IMR-90 (cell line): ENCODE measurements at places on chromosomes 7 and 10. TPM values are rescaled to one million over a fixed set of nuclear protein-coding genes. Genes with fewer than 3 reads are reported as not detected.

- DNase-seq, result no peak
These were observed 22.6 kb downstream of the FIGNL1 start for GRCh38 chr7:50427518-50427917.

DNA sequence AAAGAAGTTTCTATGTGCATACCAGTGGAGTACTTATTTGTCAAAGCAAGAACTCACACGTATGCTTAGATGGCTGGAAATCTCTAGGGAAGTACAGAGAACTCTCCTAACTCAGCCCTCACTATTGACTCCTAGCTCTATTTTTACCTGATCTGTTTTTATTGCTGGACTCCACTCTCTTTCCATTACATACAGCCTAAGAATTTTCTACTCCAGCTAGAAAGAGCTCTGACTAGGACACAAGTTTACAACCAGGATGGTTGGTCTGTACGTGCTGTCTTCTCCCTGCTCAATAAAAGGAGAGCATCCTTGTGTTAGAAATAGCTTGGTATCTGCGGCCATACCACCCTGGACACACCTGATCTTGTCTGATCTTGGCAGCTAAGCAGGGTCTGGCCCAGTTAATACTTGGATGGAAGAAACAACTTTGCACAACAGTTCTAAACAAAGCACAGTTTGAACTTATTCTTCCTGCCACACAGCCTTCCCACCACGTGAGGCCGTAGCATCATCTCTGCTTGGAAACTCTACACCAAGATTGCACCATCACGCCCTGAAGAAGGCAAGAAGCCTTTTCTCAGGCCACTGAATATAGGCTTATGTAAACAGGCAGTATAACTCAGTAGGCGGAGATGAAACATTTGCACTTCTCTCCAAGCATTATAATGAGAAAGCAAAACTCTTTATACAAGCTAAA, 50.7 kb downstream of the KCNMA1 start:
- DNase-seq, result peak; percentile 98

DNA sequence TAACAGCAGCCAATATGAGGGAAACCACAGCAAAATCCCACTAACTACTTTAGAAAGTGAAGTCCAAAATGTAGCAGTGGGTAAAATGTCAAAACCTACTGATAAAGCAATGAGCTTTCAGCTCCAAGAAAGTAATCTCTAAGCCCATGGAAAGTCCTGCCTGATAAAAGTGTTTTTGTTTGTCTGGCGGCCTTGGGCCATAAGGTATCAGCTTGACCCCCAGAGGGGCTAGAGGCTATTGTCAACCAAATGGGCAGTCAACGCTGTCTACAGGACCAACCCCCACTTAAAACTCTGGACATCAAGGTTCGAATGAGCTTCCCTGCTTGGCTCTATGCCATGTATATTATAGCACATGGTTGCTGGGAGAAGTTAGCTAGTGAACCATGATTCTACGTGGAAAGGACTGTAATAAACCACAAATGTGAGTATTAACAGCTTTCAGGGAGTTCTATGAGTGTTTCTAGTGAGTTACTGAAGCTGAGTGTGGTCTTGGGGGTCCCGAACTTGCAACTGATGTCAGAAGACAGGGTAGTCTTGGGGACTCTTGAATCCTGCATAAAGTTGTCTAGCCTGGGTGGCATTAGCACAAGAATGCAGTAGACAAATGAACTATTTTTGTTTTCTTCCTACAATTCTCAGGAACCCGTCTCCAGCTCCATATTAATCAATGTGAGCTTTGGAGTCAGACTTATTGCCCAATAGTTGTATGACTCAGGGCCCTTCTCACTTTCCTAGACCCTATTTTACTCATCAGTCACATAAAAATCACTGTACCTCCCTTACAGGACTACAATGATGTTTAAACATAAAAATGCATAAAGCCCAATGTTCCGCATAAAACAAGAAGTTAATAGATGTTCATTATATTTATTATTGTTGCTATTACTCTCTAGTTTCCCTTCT, 164.9 kb downstream of the DGKI start:
- DNase-seq, result peak; percentile 92

GRCh38 chr10:113434950-113435349, 117.9 kb upstream of the HABP2 start:
- no peak for DNase-seq

DNA sequence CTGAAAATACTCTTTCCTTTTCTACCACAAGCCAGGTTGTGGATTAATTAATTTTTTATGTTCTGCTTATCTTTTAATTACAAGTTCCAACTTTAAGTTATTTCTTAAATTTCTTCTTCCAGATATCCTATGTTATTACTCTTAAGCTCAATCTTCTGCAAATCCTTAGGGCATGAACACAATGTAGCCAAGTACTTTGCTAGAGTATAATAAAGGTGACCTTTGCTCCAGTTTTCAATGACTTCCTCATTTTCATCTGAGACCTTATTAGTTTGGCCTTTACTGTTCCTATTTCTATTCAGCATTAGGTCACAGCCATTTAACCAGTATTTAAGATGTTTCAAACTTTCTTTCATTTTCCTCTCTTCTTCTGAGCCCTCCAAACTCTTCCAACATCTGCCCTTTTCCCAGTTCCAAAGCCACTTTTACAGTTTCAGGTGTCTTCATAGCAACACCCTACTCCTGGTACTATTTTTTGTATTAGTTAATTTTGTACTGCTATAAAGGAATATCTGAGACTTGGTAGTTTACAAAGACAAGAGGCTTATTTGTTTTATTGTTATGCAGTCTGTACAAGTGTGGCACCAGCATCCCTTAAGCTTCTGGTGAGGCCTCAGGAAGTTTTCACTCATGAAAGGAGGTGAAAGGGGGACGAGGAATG, 886.2 kb upstream of the GHITM start:
- no peak for DNase-seq

DNA sequence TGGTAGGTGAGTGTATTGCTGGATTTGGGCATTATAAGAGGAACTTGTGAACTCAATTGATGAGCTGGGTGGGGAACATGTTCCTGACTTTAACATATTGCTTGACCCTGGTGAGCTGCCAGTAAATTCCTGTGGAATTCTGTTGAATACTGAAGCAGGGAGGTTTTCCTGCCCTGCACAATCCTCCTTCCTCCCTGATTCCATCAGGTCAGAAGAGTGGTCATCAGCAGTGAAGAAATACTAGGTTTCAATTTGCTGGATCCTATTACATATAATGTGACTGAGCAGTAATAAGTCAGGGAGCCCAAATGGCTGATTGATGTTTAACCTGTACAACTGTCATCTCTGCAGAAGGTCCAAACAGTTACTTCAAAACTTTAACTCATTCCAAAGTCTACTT, 581.2 kb downstream of the SUGCT start:
- peak; percentile 34 for DNase-seq

DNA sequence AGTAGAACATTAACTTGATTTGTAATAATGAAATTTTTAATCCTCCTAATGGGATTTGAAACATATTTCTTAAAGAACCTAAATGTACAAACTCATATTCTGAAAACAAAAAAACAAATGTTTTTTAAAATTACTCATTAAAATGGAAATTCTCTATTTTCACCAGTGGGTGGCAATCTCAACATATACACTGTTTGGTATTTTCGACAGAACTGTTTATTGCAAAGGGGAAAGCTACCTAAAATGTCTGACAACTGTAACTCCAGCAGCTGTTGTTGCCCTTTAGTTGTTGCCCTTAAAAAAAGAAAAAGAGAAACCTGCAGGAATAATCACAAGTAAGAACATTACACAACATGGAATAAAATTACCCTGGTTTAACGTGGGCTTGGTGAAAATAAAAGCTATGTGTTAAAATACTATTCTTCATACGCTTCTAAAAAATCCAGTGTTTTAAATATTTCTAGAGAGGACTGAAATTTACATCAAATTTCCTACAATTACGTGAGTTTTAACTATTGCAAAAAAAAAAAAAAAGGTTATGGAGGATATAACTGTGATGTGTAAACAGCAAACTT, 54.5 kb downstream of the COL1A2 start:
- peak; percentile 55 for DNase-seq

GRCh38 chr7:7099584-7100014, 82.7 kb upstream of the C1GALT1 start:
- peak; percentile 83 for DNase-seq

GRCh38 chr10:79608505-79609375, 2.0 kb upstream of the SFTPA1 start:
- DNase-seq, result peak; percentile 14

DNA sequence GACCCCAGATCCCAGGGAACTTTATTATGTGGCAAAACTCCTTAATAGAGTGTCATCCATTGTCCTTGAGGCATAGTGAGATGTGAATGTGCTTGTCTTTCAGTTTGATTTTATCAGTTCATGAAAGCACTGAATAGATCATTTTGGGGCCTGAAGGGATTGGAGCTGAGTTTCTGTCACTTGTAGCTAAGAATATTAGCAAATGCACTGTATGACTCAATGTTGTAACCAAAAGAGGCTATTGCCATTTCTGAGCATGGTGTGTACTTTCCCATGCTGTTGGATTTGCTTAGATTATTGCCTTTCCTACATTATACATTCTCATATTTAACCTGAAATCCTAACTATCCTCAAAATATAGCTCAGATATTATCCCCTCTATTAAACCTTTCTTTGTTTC, 130.4 kb downstream of the PRKG1 start:
- DNase-seq, result peak; percentile 46

GRCh38 chr7:958221-959200, 4.0 kb upstream of the ADAP1 start:
- no peak for DNase-seq

DNA sequence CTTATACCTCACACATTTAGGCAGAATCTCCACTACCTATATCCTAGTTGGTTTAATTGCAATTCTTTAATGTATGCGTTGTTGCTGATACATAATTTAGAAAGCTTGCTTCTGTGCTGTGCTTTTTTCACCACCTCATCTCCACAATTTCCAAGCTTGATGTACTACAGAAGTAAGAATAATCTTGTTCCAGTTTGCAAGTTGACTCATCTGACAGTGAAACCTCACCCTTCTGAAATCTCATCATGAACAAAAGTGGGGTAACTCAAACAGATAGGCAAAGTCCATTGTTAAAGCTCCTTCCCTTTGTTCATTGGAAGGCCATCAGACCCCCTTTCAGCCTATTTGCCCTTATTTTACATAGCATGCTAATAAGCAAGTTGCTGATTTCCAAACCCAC, 13.6 kb downstream of the EIF4EBP2 start:
- DNase-seq, result peak; percentile 52

DNA sequence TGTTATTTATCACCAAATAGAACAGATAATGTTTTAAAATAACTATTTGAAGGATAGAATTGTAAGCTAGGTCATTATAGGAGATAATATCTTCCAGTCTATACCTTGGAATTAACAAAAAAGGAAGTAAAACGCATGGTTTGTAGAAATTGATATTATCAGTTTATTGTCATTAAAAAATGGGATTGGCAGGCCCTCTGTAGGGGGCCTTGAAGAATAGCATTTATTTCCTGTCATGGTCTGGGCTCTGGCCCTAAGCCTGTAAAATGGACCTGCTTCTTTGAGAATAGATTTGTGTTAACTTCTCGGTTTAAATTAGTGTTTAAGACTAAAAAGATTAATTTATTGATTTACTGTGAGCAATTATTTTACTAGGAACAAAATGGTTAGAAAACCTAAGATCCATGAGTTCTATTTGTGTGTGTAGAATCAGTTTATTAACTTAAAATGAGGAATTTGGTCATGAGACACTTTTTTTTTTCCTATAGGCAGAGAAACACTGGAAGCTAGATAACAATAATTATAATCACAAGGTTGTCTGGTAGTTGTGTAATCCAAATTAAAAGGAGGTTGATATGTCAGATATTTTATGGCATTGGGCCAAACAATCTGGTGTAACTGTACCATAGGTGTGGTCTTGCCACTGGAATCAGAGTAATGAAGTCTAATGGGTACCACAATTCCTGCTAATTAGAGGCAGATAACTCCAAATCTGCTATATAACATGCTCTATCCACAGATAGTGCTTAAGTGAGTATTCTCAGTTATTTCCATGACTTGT, 197.4 kb upstream of the FOXP2 start:
- DNase-seq, result no peak

GRCh38 chr7:30996256-30996655, 32.5 kb downstream of the GHRHR start:
- DNase-seq, result no peak

GRCh38 chr7:155198901-155199845, 98.5 kb upstream of the INSIG1 start:
- DNase-seq, result peak; percentile 88

GRCh38 chr7:122301858-122302760, 2.4 kb downstream of the FEZF1 start:
- no peak for DNase-seq

DNA sequence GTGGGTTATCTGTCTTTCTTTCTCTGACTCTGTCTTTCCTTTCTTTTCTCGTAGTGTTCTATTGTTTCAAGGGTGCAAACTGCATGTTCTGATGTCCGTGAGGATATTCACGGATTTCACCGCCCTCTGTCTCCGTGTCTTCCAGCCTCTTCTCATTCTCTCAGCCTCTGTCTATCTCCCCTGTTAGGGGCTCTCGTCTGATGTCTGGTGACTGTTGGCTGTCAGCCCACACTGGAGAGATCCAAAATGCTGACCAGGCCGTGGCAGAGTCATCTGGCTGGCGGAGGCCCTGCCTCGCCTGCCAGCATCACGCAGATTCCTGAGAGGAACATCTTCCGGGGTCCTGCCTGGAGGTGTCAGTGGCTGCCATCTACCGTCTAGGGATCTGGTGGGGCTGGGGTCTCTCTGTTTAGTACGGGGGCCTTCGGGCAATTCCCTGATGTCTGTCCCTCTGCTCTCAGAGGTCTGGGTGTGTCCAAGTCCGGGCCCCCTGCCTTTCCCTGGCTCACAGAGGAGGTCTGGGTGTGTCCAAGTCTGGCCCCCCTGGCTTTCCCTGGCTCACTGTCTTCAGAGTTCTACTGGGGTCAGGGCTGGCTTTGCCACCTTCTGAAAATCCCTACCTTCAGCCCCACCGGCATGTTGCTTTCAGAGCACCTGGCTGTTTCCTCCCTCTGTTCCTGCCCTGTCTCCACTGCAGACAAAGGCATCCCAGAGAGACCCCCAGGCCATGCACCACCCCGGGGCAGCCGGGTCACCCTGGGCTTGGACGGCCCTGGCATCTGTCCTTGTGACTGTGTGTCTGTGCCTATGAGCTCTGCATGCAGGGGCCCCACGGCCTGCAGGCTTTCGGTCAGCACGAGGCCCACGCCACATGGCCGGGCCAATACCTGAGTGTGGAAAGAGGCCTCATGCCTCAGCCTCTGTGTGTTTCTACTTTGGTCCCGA, 14.0 kb upstream of the SCART1 start:
- no peak for DNase-seq

GRCh38 chr10:89536013-89536354, 590 bp upstream of the SLC16A12 start:
- no peak for DNase-seq

GRCh38 chr7:44258865-44259546, 58.2 kb downstream of the YKT6 start:
- no peak for DNase-seq

FXYD4 gene
- not detected in 2 replicates for total RNA-seq

TUBAL3 gene
- not detected in 2 replicates for total RNA-seq

MGAM2 gene
- total RNA-seq, result not detected in 2 replicates

CHAT gene
- not detected in 2 replicates for total RNA-seq

ARHGAP22 gene
- total RNA-seq, result 28.3 and 35.3 TPM in 2 replicates

SLC35G1 gene
- total RNA-seq, result 2.7 and 3.9 TPM in 2 replicates

EFCAB10 gene
- not detected in 2 replicates for total RNA-seq

CCDC172 gene
- total RNA-seq, result not detected in 2 replicates

MYL10 gene
- not detected in 2 replicates for total RNA-seq
